H9 (cell line): ENCODE measurements at places on chromosomes 2 and 18. TPM values are rescaled to one million over a fixed set of nuclear protein-coding genes. Genes with fewer than 3 reads are reported as not detected.

DNA sequence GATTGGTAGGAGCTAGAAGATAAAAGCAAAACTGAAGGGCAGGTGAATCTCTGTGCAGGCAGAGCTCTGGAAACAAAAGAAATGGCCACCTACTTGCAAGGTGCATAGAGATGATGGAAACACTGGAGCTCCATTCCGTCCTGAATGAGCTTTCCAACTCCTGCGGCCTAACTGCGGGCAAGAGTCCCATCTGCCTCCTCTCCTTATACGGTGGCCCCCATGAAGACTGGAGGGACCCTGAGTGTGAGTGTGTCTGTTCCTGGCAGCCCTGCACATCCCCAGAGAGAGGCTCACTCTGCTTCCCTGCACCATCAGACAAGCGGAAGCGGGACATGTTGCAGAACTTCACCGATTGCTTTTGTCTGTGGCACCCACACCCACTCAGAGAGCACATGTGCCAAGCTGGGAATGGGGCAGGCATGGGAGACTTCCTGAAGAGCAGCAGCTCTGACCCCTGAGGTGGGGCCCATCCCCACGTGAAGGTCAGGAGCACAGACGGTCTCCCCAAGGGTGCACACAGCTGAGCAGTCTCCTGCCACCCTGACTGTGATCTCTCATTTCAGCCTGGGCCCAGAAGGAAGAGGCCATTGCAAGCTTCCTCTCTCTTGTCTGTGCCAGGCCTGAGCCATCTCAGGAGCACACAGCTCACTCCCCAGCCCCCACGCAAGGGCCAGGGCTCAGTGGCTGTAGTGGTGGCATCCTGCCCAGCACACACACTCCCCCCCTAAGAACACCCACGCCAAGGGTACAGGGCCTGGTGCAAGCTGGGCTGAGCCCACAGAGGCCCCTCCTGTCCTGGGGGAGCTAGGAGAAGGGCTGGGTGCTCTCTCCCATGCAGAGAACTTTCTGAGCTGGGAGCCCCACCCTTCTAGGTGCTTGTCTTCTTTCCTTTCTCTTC lies 75.3 kb downstream of the STPG4 start:
- no peak for DNase-seq

GRCh38 chr2:200625958-200626363 lies 40.1 kb downstream of the AOX1 start:
- DNase-seq, result no peak

GRCh38 chr18:45910405-45911023 lies 56.6 kb downstream of the EPG5 start:
- peak; percentile 69 for DNase-seq

- no peak for DNase-seq
Observed at GRCh38 chr2:7023542-7023941, 106.3 kb downstream of the RNF144A start.

GRCh38 chr18:44180683-44181082 lies 500.0 kb upstream of the SETBP1 start:
- no peak for DNase-seq

- DNase-seq, result no peak
Observed at GRCh38 chr2:228602288-228602687, 420.8 kb upstream of the SPHKAP start.

GRCh38 chr2:219736209-219736608 lies 108.8 kb downstream of the SLC4A3 start:
- no peak for DNase-seq

The IL36RN gene
- not detected in 2 replicates for total RNA-seq

The L3MBTL4 gene
- total RNA-seq, result 1.9 and 2.0 TPM in 2 replicates
